ENCODE measurements at places on chromosomes 11 and 22. TPM values are rescaled to one million over a fixed set of nuclear protein-coding genes. Genes with fewer than 3 reads are reported as not detected.

The BARX2 gene
- total RNA-seq, result not detected

- DNase-seq, result no peak
- H3K36me3 ChIP-seq, result no peaks in the 10 kb centered on the region
- H3K27me3 ChIP-seq, result peaks cover 16% of the 10 kb centered on the region
Observed at GRCh38 chr22:46416520-46416871, 81.0 kb downstream of the TRMU start.

The DNAJB13 gene
- 0.35 TPM for total RNA-seq

The SDF2L1 gene
- total RNA-seq, result 33.8 TPM

The CARNS1 gene
- total RNA-seq, result 0.07 TPM

DNA sequence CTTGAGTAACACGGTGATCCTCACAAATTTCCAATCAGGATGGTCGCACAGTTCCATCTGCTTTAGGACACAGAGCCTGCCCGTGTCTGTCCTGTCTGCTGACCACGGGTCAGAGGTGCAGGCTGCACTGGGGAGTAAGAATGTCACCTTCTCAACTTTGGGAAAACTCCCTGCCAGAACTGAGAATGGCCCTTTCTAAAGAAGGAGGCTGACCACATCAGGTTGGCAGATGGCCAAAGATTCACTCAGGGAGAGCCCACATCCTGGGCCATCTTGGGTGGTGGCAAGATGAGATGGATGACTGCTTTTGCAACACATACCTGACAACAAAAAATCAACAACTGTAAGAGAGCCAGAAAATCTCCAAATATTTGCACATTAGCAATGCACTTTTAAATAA, 101.9 kb downstream of the IGLL1 start:
- H3K36me3 ChIP-seq, result no peaks in the 10 kb centered on the region
- no peak overlapping the region for H3K4me3 ChIP-seq
- H3K27ac ChIP-seq, result no peak overlapping the region

GRCh38 chr11:23425381-23425780, 565.1 kb upstream of the CCDC179 start:
- no peaks in the 10 kb centered on the region for H3K4me1 ChIP-seq
- no peak overlapping the region for H3K27ac ChIP-seq

DNA sequence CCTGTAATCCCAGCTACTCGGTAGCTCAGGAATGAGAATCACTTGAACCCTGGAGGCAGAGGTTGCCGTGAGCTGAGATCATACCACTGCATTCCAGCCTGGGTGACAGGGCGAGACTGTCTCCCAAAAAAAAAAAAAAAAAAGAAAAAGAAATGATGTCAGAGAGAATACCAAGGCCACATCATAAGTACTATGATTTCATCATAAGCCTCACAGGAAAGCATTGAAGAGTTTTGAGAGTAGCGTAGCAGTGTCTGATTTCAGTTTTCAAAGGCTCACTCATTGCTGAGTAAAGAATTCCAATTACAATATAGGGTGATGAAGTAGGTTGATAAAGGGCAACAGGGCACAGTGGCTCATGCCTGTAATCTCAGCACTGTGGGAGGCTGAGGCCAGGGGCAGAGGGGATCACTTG, 88.8 kb downstream of the MRTFA start:
- no peak overlapping the region for H3K4me3 ChIP-seq
- no peak for DNase-seq
- H3K27ac ChIP-seq, result no peak overlapping the region
- peaks cover 4% of the 10 kb centered on the region for H3K4me1 ChIP-seq
- H3K36me3 ChIP-seq, result peaks cover 17% of the 10 kb centered on the region
- H3K27me3 ChIP-seq, result no peaks in the 10 kb centered on the region

GRCh38 chr11:112318661-112319060, 58.0 kb upstream of the PLET1 start:
- no peak overlapping the region for H3K27ac ChIP-seq
- DNase-seq, result no peak
- H3K4me1 ChIP-seq, result no peaks in the 10 kb centered on the region

- H3K4me1 ChIP-seq, result no peaks in the 10 kb centered on the region
- H3K27me3 ChIP-seq, result no peaks in the 10 kb centered on the region
- no peak overlapping the region for H3K27ac ChIP-seq
Observed at GRCh38 chr11:85884581-85885021, 29.4 kb downstream of the CCDC83 start.

- no peak for DNase-seq
- no peaks in the 10 kb centered on the region for H3K27me3 ChIP-seq
- no peak overlapping the region for H3K4me3 ChIP-seq
- H3K36me3 ChIP-seq, result no peaks in the 10 kb centered on the region
- H3K4me1 ChIP-seq, result peaks cover 30% of the 10 kb centered on the region
Observed at GRCh38 chr22:48639896-48640748, 1187.6 kb downstream of the BRD1 start.

GRCh38 chr11:47506795-47507562, 46.0 kb downstream of the CELF1 start:
- DNase-seq, result no peak
- no peak overlapping the region for H3K27ac ChIP-seq
- peaks cover 48% of the 10 kb centered on the region for H3K4me1 ChIP-seq
- no peaks in the 10 kb centered on the region for H3K27me3 ChIP-seq

The SMIM35 gene
- not detected for total RNA-seq

GRCh38 chr11:111870886-111871692, at the start of gene ALG9:
ALG9 (minus strand) TSS chr11:111871581; CDS start chr11:111871482, 99 bp downstream.
- DNase-seq, result peak; percentile 88
- peak within 1 kb of the TSS; percentile 97 for H3K4me3 ChIP-seq
- H3K27ac ChIP-seq, result peak within 1 kb of the TSS; percentile 94
- H3K4me1 ChIP-seq, result peaks cover 17% of the 10 kb centered on the region
- no peaks in the 10 kb centered on the region for H3K27me3 ChIP-seq

The SC5D gene
- 76.4 TPM for total RNA-seq

- H3K4me1 ChIP-seq, result peaks cover 17% of the 10 kb centered on the region
- no peak for DNase-seq
- H3K27me3 ChIP-seq, result no peaks in the 10 kb centered on the region
- no peak overlapping the region for H3K27ac ChIP-seq
- H3K36me3 ChIP-seq, result peaks cover 2% of the 10 kb centered on the region
Observed at GRCh38 chr11:112806876-112807275, 154.3 kb upstream of the NCAM1 start.

- no peak overlapping the region for H3K4me3 ChIP-seq
- DNase-seq, result no peak
- H3K4me1 ChIP-seq, result peaks cover 16% of the 10 kb centered on the region
- H3K27ac ChIP-seq, result no peak overlapping the region
Observed at GRCh38 chr22:26406118-26406517, 22.9 kb upstream of the ASPHD2 start.

GRCh38 chr11:8863838-8864237, 47.2 kb upstream of the AKIP1 start:
- no peak overlapping the region for H3K27ac ChIP-seq
- no peak overlapping the region for H3K4me3 ChIP-seq
- H3K4me1 ChIP-seq, result peaks cover 30% of the 10 kb centered on the region
- no peaks in the 10 kb centered on the region for H3K27me3 ChIP-seq
- no peak for DNase-seq
- no peaks in the 10 kb centered on the region for H3K36me3 ChIP-seq

GRCh38 chr11:61918938-61919704, 1.8 kb upstream of the RAB3IL1 start:
- peaks cover 57% of the 10 kb centered on the region for H3K27me3 ChIP-seq
- no peak for DNase-seq
- H3K4me3 ChIP-seq, result no peak overlapping the region
- H3K36me3 ChIP-seq, result no peaks in the 10 kb centered on the region

DNA sequence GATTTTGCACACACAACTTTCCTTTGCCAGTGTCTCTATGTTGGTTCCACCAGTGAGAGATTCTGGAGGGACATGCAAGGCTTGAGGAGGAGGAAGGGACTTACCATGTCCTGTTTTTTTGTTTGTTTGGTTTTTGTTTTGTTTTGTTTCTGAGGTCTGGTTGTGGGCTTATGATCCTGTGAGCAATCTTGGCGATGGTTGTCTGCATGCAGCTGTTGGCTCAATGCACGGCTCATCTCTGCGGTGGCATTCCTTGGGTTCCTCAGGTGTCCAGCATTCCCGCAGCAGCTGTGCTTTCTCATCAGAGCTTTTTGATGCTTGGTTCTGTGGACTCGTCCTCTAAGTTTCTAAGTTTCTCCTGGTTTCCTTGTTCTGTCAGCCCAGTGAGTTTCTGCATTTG, 4.8 kb upstream of the NNMT start:
- H3K36me3 ChIP-seq, result no peaks in the 10 kb centered on the region
- no peak for DNase-seq
- H3K27ac ChIP-seq, result no peak overlapping the region
- no peak overlapping the region for H3K4me3 ChIP-seq
- H3K4me1 ChIP-seq, result no peaks in the 10 kb centered on the region
- H3K27me3 ChIP-seq, result no peaks in the 10 kb centered on the region

GRCh38 chr11:61757213-61757862, 4.9 kb downstream of the MYRF start:
- H3K27ac ChIP-seq, result peak overlapping the region; percentile 57
- no peak for DNase-seq
- peaks cover 51% of the 10 kb centered on the region for H3K27me3 ChIP-seq
- H3K4me3 ChIP-seq, result no peak overlapping the region
- H3K36me3 ChIP-seq, result no peaks in the 10 kb centered on the region
- peaks cover 15% of the 10 kb centered on the region for H3K4me1 ChIP-seq

The RASD2 gene
- total RNA-seq, result not detected

DNA sequence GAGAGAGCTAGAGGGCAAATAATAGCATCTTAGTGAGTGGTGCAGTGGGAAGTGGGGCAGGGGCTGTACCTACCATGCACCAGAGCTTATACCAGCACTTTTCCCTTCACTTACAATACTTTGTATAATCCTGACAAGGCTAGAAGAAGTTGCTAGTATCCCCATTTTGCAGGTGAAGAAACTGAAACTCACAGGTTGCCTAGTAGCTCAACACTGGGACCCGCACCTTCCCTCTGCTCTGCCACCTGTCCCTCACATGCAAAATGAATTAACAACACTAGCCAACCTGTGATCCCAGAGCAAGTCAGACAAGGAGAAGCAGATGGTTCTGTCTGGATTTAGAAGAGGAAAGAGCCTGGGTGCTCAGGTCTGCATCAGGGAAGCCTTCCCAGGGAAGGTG, 510.4 kb downstream of the BUD13 start:
- H3K27ac ChIP-seq, result peak overlapping the region; percentile 64
- H3K36me3 ChIP-seq, result no peaks in the 10 kb centered on the region

The OR51S1 gene
- not detected for total RNA-seq

DNA sequence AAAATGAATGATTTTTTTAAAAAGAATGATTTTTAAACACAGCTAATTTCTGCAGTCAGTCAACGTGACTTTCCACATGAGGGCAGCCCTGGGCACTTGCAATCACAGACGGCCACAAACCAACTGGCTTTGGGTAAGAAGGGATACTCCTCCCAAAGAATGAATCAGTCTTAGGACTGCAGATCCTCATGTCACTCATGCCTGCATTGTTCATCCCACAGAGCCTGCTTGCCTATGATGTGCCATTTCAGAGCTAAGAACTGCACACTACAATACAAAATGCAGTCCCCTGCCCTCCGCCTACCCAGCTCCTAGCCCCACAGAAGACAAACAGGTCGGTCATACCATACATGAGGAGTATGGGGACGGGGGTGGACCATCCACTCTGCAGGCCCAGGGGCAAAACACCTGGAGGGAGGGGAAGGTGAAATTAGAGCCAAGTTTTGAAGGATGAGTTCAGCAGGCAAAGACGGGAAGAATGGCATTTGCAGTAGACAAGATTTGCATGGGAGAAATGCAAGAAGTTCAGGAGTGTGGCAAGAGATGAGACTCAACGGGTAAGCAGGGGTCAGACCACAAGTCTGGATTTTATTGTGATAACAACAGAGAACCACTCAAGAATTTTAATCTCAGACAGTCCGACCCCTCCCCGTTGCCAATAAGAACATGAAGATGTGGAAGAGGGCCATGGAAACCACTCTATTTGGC, 24.7 kb downstream of the PACSIN2 start:
- H3K27me3 ChIP-seq, result no peaks in the 10 kb centered on the region
- H3K4me3 ChIP-seq, result no peak overlapping the region
- H3K36me3 ChIP-seq, result peaks cover 5% of the 10 kb centered on the region
- H3K4me1 ChIP-seq, result peaks cover 48% of the 10 kb centered on the region
- DNase-seq, result no peak

GRCh38 chr11:68009391-68010089, 587 bp upstream of the ALDH3B1 start:
- peak overlapping the region; percentile 80 for H3K27ac ChIP-seq
- DNase-seq, result no peak
- H3K4me3 ChIP-seq, result no peak overlapping the region
- H3K27me3 ChIP-seq, result peaks cover 15% of the 10 kb centered on the region

DNA sequence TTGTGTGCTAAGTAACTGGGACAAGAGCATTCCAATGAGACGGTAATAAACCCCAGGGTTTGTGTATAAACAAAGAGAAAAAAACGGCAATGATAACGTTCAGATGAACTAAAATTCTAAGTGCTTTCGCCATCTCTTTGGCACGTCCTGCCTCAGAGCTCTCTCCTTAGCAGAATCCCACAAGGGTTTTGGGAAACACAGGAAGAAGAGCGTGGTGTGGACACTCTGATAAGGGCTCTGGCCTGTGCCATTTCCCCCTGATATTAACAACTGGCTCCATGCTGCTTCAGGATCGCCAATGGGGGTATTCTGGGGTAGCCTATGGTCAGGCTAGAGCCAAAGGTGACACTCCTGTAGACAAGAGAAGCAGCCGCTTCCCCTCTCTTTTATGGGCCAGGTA, 18.4 kb downstream of the ABCC8 start:
- DNase-seq, result no peak
- no peaks in the 10 kb centered on the region for H3K36me3 ChIP-seq
- H3K27ac ChIP-seq, result no peak overlapping the region
- no peaks in the 10 kb centered on the region for H3K4me1 ChIP-seq
- no peaks in the 10 kb centered on the region for H3K27me3 ChIP-seq

- no peaks in the 10 kb centered on the region for H3K4me1 ChIP-seq
- no peaks in the 10 kb centered on the region for H3K36me3 ChIP-seq
- no peak overlapping the region for H3K4me3 ChIP-seq
Observed at GRCh38 chr11:109298865-109299264, 123.1 kb upstream of the C11orf87 start.

DNA sequence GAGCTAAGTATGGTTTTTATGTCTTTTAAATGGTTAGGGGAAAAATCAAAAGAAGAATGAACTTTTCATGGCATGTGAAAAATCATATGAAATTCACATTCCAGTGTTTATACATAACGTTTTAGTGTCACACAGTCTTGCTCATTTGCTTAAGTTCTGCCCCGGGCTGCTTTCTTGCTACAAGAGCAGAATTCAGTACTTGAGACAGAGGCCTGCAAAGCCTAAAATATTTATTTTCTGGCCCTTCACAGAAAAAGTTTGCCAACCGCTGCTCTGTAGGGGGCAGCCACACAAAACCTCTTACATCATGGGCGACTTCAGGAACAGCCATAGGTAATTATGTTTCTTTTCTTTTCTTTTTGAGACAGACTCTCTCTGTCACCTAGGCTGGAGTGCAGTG, 1.0 kb upstream of the ATG2A start:
- H3K27ac ChIP-seq, result peak overlapping the region; percentile 96
- H3K4me1 ChIP-seq, result peaks cover 24% of the 10 kb centered on the region

- H3K4me3 ChIP-seq, result no peak overlapping the region
- no peak for DNase-seq
- H3K27ac ChIP-seq, result no peak overlapping the region
- no peaks in the 10 kb centered on the region for H3K27me3 ChIP-seq
- peaks cover 16% of the 10 kb centered on the region for H3K4me1 ChIP-seq
Observed at GRCh38 chr11:17760102-17761029, 25.8 kb downstream of the KCNC1 start.
